GM10248 (cell line): ENCODE measurements at places on chromosomes 7 and 10.

DNA sequence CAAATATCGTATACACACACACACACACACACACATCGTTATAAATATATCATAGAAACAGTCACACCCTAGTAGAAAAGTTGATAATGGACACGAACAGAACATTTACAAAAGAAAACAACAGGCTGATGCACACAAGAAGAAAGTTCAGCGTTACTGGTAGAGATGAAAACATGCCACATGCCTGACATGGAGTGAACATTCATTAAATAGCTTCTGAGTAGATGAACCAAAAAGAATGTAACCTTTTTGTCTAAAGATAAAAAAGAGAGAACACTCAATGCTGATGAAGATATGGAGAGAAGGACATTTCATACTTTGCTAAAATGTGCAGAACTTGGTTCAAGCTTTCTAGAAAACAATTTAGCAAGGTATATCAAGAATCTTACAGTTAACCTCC is 173.4 kb upstream of the KLF14 start:
- DNase-seq: no peak

DNA sequence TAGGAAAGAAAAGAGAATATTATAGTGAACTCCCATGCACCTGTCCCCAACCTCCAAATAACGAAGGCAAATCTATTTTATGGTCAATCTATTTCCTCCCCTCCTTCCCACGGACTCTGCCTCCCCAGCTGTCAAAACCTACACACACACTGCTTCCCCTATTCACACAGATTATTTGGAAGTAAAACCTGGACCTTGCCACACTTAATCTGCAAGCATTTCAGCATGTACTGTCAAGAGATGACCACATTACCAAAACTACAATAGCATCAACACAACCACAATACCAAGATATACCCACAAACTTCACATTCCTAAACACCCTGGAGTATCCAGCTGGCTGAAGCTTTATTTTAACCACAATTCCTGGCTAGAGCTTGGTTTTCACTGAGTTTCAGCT is 27.8 kb upstream of the KCNK18 start:
- no peak for DNase-seq

GRCh38 chr10:42864575-42864974 is 82.0 kb downstream of the BMS1 start:
- DNase-seq: no peak

DNA sequence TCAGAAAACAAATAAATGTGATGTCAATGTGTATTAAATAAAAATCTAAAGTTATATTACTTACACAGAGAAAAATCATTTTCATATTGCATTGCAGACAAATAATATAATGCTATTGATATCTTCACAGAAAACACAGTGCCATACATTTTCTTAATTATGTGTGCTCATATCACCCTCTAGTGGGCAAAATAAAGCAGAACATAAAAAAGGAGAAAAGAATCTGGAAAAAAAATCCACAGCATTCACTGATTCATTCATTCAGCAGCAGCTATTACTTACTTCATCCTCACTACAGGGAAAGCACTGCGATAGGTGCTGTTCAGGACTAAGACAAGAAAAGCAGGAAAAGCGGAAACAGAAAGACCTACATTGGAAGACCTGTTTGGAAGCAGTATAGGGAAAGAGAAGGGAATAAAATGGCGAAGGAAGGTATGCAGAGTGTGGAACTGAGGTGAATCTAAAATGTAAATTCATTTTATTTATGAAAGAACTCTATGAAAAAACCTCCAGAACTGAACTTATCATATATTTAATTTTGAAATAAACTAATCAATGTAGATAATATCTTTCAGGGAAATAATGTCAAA is 73.2 kb downstream of the POT1 start:
- peak; percentile 8 for DNase-seq

GRCh38 chr7:137987968-137988367 is 13.9 kb downstream of the CREB3L2 start:
- peak; percentile 47 for DNase-seq

DNA sequence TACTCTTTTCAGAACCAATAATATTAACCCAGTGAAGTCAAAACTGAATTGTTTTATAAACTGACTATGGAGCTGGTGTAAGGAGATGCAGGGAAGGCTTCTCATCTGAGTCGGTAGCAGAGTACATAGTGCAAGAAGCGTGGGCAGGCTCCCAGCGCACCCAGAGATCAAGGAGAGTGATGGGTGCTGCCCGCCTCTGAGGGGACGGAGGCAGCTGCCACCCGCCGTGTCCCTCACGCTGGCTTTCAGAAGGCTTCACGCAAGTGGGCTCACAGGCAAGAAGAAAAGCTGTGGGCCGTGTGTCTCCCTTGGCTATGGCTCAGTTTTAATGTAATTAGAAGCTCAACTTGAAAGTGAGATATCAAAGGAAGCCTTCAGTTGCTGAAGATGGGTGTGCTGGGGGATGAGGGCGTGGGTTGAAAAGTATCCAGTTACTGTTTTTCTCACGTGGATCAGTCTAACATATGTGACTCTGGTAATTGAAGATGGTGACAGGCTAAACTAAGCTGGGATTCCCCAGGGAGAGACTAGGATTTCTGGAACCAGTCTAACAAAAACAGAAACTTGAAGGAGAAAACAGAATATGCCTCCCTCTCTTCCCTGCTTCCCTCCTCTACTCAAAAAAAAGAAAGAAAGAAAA is 159.9 kb downstream of the MGMT start:
- no peak for DNase-seq

- no peak for DNase-seq
Measured at GRCh38 chr7:130904031-130904757, 170.2 kb upstream of the KLF14 start.

- DNase-seq: no peak
Measured at GRCh38 chr7:17429579-17429978, 131.1 kb downstream of the AHR start.

DNA sequence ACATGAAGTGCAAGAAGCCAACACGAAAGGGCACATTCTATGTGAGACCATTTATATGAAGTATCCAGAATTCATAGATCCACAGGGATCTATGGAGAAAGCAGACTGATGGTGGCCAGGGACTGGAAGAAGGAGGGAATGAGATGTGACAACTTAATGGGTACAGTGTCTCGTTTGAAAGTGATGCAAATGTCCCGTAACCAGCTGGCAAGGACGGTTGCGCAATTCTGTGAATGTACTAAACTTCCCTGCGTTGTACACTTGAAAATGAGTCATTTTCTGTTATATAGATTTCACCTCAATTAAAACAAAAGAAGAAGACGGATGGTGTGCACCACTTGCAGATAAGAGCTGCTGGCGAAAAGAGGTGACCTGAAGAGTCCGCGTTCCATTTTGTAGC is 861.1 kb downstream of the TYW1 start:
- DNase-seq: no peak

- no peak for DNase-seq
Measured at GRCh38 chr7:136140469-136140868, 163.3 kb upstream of the MTPN start.

GRCh38 chr10:22666287-22667092 is 47.9 kb downstream of the PIP4K2A start:
- DNase-seq: peak; percentile 31

- no peak for DNase-seq
Measured at GRCh38 chr7:8184221-8184620, 77.7 kb downstream of the ICA1 start.

- no peak for DNase-seq
Measured at GRCh38 chr10:3709456-3710060, 75.5 kb downstream of the KLF6 start.

DNA sequence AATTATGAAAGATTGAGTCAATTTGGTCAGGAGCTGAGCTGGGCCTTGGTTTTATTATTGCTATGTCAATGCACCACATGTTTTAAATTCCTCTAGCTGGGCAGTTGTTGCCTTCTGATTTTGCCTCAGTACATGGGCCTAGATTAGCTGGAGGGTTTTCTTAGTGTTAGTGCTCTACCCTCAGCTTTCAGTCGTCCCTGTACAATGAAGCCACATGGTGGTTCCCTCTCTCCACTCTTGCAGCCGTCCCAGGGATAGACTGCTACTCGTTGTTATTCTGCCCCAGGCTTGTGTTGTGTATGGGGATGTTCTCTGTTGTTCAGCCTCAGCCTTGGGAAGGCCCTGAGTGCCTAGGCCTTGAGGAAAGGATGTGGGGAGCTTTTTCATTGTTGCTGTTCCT is 37.0 kb downstream of the NHLRC2 start:
- no peak for DNase-seq

DNA sequence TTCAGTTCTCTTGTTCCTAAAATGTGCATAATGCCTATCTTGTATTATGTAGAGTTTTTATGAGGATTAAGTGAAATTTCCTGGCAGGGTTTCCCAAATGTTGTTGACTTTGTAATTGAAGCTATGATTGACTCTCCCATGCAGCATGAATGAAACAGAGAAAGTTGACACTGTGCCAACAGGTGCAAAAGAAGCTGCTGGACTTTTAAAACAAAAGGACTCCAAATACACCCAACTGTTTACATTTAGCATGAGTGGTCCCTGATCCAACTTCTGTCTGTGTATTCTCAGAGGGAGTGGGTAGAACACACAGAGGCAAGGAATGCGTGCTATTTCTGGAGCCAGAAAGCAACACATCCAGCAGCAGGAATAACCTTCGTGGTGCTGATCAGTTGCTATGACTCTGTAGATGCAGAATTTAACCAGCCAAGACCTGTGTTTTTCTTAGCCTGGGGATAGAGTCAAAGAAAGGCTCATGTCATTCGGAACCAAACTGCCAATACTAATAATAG is 14.4 kb upstream of the RBM20 start:
- DNase-seq: no peak

- DNase-seq: no peak
Measured at GRCh38 chr7:102186306-102186705, 100.4 kb upstream of the SH2B2 start.

GRCh38 chr10:8365935-8366911 is 311.7 kb downstream of the GATA3 start:
- peak; percentile 15 for DNase-seq

- no peak for DNase-seq
Measured at GRCh38 chr7:152949790-152950189, 190.2 kb downstream of the ACTR3B start.

DNA sequence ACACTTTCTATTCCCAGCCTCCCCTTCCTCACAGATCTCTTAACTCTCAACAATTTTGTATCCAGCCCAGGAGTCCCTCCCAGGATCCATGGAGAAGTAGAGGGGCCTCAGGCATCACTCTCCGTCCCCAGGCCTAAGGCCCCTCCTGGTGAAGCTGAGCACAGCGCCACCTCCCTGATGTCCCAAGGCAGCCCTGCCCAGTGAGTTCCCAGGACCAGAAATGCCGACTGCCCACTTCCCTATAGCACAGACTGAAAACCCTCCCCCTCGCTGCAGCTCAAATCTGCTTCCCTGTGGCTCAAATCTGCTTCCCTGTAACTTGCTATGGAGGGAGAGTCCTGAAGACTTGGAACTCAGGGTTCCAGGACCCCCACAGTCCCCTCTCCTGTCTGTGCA is 35.6 kb downstream of the YKT6 start:
- DNase-seq: no peak

DNA sequence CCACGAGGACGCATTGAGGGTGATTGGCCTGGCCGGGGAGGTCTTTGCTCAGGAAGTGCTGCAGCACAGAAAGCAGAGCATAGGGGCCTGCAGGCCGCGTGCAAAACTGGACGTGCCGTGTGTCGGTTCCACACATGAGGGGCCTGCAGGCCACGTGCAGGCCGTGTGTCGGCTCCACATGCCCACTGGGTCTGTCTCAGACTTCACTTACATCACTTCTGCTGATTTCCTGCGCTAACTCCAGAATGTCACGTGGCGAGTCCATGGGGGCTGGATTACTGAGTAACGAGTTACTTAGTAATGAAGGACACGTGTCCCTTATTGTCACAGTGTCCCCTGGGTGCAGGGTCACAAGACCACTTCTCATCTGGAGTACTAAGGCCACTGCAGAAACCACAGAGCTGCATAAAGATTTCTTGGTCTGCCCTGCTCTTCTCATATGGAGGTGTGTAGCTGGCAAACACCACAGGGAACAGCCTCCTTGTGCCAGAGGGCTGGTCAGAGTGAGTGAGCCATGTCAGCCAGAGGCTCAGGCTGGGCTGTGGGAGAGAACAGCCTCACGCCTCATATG is 60.8 kb downstream of the GDI2 start:
- no peak for DNase-seq

GRCh38 chr10:119665901-119666708 is 14.9 kb downstream of the BAG3 start:
- DNase-seq: no peak

DNA sequence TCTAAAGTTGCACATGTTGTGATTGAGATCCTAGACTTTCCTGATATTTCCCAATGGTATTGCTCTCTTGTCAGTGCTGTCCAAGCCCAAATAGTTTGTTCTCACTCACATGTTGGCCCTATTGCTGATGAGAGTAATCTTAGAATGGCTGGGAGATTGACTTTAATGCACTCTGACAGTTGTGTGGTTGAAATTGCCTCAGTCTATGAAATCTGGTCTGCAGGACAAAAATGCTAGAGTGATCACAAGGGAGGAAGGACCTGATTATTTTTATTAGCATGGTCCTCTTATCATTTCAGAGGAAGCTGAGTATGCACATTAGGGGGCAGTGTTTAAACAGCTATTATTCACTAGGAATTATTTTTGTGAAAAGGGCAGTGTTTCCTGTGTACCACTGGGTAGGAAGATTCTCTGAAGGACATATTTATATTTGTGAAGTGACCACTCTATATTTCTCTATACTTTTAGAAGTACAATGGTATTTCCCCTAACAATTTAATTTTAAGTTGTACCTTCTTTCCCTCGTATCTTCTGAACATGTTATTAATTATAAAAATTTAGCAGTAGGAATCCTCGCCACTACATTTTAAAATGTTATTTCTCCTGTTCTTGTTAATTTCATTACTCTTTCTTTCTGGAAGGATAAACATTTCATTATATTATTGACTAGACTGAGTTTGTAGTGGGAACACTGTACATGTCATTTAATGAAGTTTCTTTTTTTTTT is 64.4 kb downstream of the SUGCT start:
- DNase-seq: no peak

DNA sequence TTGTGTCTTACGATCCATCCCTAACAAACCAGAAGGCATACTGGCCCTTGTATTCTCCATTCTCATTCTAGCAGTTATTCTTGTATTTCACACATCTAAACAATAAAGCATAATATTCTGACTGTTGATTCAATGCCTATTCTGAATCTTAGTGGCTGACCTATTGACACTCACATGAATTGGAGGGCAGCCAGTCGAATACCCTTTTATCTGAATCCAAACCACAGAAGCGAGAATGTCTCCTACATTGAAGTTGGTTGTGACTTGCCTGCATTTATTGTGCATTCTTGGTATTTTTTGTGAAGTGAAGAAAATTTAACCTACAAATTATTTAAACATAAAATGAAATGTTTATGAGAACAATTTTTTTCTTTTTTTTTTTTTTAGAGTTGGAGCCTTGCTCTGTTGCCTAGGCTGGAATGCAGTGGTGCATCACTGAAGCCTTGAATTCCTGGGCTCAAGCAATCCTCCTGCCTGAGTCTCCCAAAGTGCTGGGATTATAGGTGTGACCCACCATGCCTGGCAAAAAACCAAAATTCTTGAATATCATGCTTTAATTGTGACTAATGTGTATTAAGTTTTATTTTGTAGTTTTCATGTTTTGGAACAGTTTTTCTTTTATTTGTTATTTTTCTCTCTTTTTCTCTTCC is 22.7 kb downstream of the EXOC4 start:
- no peak for DNase-seq
